Cortex of kidney (tissue), 1 donor: ENCODE measurements at places on chromosomes 2 and 18.

DNA sequence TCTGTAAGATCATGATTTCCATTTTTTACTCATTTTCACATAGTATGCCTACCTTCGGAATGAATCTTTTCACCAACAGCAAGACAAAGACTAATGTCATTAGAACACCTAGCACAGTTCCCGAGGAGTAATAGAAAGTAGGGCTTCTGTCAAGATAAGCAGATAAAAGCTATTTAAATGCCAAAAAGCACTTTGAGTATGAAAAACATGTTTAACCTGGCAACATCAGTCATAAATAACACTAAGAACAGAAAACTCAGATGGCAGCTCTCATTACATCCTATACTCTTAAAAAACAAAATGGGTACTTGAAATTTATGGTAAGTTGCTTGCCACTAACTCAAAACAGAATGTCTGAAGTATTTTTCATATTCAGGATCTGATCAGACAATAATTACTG is 17.1 kb downstream of the NEMP2 start:
- DNase-seq: no peak

DNA sequence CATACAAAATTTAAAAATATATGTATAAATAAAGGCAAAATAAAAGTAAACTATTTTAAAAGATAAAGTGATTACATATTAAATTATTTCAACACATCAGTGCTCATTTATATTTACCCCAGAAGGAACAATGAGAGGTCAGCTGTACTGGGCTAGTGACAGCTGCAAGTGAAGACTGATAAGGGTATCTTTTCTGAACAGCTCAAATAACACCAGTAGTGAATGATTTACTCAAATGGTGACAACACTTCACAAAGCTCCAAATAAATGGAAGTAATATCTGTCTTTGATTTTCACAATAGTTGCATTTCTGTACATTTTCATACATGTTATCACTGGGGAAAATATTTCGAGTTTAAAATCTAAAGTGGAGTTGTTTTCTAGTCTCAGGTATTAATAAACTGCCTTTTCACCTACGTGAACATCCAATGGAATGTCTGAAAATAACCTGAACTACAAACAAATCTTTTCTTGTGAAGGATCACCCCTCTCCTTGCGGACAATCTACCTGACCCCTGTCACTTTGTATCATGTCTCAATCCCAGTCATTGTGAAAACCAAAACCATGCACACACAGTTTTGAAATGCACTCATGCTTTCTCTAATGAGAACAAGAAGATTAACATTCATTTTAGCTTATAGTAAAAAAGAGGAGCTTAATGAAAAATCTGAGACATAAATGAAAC is 1928.8 kb upstream of the CELF4 start:
- no peak for DNase-seq

DNA sequence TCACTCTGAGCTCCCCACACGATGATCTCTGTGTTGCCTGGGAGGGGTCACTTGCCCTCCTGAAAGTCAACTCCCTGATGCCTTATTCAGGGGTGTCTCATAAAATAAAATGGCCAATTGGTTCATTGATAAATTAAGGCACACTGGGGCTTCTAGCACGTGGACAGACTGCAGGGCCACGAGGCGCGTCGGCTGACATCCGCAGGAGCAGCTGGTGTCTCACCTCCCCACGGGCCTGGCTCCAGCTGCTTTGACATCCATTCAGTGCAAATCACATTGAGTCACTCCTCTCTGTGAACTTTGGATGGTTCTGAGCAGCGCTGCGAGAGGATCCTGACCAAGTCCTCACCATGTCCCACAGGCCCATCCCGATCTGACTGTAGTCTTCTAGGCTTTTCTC is 4.6 kb upstream of the ST8SIA3 start:
- DNase-seq: no peak

DNA sequence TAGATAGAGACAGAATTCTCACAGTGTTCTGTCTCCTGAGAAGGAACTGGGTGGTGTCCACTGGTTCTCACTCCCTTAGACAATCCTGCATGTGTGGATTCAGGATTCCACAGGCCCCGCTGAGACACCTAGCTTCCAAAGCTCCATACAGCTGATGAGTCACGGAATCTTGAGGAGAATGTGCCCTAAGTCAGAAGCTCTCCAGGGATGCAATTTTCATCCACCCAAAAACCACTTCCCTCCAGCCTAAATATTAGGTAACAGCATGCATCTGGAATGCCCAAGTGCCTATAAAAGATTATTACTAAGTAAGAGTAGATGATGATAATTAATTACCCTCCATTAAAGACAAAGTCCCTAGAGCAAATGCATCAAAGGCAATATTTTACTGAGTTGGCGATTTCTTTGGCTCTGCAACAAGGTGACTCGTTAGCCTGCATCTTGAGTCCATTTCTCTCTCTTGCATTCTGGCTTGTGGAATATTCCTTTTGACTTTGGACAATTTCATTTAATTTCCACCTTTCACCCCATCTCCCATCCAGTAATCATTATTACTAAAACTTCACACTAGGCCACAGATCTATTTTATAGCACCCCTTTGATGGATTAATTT is 475.1 kb downstream of the TNS1 start:
- DNase-seq: no peak

GRCh38 chr18:25842665-25843064 is 247.7 kb downstream of the SS18 start:
- no peak for DNase-seq

DNA sequence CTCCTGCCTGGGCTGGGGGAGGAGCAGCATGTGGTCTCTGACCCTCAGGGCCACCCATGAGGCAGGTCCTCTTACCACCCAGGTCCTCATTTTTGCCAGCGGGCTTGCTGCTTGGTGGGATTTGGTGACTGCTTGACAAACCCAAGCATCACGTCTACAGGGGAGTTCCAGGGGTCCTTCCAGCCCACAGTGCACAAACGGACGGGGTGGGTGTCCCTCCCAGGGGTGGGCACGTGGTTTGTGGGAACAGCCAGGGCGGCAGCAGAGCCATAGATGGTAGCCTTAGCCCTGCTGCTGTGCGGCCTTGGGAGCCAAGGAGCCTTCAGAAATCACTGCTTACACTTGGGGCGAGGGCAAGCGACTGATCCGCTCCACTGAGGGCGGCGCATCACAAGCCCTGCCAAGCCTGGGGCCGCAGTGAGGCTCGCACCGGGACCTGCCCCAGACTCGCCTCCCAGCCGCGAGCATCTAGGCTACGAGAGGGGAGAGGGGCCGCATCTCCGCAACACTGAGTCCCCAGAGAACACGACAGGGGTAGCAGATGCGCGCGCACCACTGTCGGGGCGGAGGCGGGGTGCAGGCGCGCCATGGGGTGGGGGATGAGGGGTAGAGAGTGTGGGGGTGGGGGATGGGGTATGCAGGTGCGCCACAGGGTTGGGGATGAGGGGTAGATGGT is 36.9 kb downstream of the SNED1 start:
- DNase-seq: no peak

GRCh38 chr2:53755121-53755520 is 12.5 kb upstream of the CHAC2 start:
- DNase-seq: no peak

DNA sequence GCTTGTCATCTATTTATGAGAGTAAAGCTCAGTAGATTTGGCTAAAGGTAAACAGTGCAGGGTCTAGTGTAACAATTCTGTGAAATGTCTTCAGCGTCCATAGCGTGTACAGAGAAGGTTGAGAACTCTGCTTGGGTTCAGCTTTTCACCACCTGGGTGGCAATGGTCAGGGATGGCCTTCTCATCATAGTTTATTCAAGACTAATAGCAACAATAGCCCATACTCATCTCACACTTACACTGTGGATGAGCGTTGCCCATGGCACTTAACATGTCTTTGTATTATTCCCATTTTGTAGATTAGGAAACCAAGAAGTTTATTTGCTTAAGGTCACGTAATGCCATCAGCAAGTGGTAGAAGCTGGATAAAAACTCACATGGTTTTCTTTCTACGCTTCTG is 106.8 kb upstream of the RND3 start:
- no peak for DNase-seq

DNA sequence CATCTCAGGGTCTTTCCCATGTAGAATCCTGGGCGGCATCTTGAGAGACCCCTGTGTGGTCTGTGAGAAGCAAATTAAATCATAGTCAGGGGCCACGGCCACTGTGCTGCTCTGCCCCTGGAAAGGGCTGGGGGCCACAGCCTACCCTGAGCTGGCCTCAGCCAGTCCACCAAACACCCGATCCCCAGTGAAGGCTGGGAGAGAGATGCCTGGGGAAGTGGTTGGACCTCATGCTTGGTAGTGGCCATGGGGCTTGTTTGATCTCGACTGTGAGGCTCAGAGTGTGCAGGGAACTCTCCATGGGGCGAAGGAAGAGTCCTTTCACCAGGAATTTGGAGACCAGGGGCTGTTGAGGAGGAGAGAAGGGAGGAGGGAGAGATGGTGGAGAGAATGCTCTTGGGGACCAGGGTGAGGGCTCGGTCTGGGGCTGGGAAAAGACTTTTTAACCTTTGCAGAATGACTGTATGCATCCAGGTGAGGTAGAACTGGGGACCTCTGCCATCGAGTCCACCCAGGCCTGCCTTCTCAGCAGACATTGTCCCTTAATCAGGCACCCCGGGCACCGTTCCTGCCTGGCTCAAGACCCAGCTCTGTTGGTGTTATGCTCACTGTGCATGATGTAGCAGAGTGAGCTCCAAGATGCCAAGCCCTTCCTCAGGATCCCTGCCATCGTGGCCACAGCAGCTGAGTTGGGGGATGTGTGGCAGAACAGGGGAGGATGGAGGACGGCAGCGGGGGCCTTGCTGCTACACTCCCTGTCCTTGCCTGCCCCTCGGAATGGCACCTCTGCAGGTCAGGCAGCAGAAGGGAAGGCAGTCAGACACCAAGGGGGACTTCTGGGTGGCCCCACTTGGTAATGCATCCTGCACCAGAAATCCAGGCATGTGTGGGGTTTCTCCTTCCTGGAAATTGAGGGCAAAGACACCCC is 249.9 kb downstream of the DYSF start:
- no peak for DNase-seq

GRCh38 chr2:43676322-43677050 is at the start of gene C1GALT1C1L:
TSS of gene C1GALT1C1L (minus strand) at chr2:43676429. CDS start at chr2:43676322, 107 bp downstream.
- DNase-seq: peak; percentile 14

GRCh38 chr18:24923138-24923537 is 428.8 kb downstream of the ZNF521 start:
- no peak for DNase-seq

DNA sequence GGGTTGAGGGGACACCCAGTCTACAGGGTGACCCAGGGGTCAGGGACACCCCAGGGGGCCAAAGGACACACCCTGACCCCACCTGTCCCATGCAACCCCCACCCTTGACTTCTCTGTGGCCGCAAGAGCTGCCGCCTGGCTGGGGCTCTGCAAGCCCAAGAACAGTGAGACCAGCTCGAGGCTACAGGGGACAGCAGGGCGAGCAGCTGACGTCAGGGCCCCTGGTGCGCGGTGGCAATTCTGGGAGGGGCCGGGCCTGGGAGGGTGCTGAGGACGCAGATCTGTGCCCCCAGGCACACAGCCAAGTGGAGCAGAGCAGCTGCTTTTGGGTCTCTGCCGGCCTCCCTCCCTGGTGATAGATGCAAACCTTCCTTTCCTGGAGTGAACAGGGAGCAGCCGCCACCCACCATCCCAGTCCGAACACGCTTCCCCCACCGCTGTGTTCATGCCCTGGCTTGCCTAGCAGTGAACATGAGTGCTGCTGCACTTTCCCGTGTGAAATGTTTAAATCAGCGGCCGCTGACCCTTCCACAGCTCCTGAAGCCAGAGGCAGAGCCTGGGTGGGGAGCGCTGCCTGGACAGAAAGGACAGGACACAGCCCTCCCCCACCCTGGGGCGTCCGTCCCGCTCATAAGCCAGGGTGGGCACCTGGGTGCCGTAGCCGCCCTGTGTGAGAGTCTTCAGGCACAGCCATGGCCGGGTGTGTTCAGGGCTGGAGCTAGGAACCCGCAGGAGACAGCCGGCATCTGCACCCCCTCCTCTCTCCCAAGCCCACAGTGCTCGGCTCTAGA is 46.9 kb downstream of the SLC66A2 start:
- no peak for DNase-seq

- no peak for DNase-seq
Measured at GRCh38 chr2:176984987-176985386, 227.6 kb upstream of the HNRNPA3 start.

DNA sequence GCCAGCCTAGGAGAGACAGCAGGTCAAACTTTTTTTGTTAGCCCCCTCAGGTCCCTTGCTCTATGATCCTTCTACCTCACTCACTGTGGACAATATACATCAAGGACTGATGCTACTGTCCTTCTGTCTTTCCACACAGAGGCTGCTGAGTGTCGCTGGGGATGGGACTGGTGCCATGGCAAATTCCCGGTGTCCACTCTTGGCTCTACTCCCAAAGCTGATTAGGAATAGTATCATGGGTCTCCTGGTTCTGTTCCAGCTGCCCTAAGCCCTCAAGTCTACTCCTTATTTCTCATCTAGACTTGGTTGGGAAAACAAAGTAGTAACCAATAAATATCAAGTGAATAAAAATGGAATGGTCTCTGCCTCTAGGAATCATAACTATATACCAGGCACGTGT is 441.3 kb downstream of the TGIF1 start:
- DNase-seq: no peak

DNA sequence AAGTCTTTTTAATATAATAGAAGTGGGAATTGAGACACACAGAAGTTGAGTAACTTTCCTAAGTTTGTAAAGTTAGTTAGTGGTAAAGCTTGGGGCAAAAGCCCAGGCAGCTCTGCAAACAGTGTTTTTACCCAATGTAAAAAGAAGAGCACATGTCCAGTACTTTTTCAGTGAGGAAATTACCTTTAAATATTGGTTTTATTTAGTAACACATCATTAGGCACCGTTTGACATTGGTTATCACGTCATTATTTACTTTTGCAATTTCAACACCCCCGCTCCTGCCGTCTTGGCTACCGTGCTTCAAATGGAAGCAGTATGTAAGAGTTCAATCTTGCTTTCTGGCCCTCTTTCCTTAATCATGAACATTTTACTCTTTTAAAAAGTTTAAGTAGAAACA is 807.9 kb downstream of the EPHA4 start:
- DNase-seq: no peak

DNA sequence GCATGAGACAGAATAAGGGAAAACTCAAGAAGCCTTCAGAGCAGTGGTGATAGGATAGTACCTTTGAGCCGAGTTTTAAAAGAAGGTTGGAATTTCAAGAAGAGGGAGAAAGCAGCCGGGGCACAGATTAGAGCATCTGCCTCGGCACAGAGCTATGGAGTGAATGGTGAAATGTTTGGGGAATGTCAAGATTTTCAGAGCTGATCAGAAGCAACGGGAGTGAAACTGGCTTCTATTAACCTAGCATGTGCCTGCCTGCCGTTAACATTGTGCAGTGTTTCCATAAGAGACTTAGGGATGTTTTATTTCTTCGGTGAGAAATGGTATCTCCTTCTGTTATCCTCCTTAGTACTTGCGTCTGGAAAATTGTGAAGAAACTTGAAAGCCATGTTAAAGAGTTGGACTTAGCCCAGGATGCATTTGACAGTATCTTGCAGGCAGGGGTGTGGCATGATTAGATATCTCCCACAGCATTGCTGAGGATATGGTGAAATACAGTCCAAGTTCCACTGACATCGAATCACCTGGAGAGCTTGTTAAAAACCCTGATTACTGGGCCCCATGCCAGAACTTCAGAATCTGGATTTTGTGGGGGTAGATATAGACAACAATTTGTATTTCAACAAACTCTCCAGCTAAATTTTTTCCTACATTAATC is 96.8 kb upstream of the PPP1CB start:
- no peak for DNase-seq
